ENCODE measurements at places on chromosomes 7 and 10.

- DNase-seq, result no peak
Measured at GRCh38 chr7:21345361-21345760, 82.5 kb upstream of the SP4 start.

DNA sequence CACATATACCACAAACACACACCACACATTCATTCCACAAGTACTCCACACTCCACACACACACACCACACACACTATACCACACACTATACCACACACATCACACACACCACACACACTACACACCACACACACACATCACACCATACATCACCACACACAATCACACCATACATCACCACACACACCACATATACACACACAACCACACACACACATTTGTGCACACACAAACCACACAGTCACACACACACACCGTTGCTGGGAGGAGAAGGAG lies 112.8 kb downstream of the PTPN20 start:
- no peak for DNase-seq

DNA sequence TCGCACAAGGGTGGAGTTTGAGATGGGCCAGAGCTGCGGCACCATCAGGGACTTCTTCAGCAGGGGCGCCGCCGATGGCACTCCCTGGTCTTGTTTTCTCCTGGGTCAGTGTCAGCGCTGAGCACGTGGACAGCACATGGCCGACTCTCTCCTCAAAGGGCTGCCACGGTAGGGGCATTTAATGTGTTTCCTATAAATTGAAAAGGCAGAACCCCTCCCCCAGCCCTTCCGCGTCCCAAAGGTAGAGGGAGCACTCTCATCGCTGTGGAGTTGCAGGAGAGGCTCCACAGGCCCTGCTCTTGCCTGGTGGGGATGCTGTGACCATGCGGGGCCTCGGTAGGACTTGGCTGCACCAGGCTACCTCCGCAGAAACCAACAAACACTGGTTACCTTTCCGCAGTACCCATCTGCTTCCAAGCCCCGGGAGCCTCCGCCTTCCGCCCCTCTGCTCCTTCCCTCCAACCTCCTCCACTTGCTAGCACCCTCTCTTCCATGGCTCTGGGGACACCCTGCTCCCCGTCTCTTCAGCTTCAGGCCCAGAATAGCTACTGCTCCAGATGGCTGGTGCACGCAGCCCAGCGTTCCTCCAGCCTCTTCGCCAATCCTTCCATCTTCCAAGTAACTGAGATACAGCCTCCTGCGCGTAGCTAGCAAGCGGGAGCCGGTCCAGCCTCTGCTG lies 166.3 kb upstream of the ADCY1 start:
- DNase-seq, result no peak

- peak; percentile 75 for DNase-seq
Measured at GRCh38 chr10:88131511-88132139, 268.2 kb downstream of the PTEN start.

- no peak for DNase-seq
Measured at GRCh38 chr7:128833148-128833945, 3.1 kb downstream of the FLNC start.

DNA sequence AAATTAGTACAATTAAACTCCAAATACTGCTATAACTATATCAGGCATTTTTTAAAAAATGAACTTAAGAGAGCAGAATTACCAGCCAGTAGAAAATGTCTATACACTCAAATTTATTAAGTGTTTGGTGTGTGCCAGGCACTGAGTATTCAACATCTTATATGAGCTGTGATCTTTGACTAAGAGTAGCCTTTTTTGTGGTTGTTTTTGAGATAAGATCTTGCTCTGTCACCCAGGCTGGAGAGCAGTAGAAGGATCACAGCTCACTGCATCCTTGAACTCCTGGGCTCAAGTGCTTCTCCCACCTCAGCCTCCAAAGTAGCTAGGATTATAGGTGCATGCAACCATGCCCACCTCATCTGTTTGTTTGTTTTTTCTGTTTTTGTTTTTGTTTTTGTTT lies 102.5 kb upstream of the CELF2 start:
- no peak for DNase-seq

GRCh38 chr10:112728997-112729396 lies 221.1 kb upstream of the TCF7L2 start:
- no peak for DNase-seq

- DNase-seq, result no peak
Measured at GRCh38 chr7:103082497-103082896, 7.6 kb downstream of the ARMC10 start.

DNA sequence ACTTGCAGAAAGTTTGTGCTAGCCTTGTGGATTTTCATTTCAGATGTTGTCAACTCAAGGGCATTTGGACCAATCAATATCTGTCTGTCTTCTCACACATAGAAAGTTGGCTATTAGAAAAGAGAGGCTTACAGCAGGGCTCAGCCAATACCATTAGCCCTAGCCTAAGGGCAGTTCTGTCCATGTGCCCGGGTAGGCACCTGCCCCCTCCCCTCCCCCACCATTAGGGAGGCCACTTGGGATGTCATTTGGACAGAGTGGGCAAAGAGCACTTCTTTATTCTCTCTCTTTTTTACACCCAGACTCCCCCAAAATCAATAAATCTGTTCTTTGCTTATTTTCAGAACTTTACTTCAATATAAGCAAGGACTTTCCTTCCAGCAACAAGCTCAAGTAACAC lies 188.5 kb upstream of the MKI67 start:
- DNase-seq, result no peak

GRCh38 chr10:62726142-62726541 lies 78.4 kb upstream of the ADO start:
- DNase-seq, result no peak

DNA sequence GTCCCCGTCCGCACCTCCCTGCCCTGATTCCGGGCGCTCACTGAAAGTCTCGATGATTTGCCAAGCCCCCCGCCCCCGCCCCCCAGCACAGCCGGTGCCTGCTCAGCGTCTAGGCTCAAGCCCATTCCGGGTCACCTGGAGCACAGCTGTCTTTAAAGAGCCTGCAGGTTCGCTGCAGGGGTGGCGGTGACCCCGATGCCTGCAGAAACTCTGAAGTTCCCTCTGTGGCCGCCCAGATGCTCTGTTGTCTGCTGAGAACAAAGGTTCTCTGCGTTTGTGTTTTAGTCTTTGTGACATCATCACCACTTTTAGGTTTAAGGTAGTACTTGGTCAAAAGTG lies 780 bp downstream of the VENTX start:
- DNase-seq, result no peak

DNA sequence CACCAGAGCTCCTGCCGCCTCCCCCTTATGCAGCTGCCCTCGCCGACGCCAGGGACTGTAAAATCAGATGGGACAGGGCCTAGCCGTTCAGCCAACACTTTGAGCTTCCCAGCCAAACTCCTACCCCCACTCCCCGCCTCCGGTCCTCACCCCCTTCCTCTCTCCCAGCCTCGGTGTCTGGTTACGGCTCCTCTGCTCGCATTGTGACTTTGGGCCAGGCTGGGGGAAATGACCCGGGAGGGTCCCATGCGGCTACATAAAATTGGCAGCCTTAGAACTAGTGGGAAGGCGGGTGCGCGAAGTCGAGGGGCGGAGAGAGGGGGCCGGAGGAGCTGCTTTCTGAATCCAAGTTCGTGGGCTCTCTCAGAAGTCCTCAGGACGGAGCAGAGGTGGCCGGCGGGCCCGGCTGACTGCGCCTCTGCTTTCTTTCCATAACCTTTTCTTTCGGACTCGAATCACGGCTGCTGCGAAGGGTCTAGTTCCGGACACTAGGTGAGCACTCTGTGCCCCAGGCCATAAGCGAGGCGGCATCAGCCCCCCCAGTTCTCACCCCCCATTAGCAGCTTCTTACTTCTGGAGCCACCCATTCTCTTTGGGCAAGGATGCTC lies at the start of gene KAZALD1:
KAZALD1 (plus strand) TSS at position 366 of the 608 bp plus-strand sequence. CDS start 604 bp downstream, outside the sequence.
- DNase-seq, result no peak

DNA sequence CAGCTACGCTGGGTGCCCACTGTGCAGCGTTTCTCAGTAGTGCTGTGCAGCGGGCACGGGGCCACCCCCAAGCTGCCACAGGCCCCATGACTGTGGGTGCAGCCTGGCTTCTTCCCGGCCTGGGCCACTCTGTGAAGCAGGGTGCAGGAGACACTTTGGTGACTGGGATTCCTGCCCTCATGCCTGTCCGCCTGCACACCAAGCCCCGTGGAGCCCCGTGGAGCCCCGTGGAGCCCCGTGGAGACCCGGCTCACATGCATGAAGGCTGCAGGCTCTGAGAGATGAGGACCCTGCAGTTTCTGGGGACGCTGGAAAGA lies 3.9 kb upstream of the SHH start:
- no peak for DNase-seq

DNA sequence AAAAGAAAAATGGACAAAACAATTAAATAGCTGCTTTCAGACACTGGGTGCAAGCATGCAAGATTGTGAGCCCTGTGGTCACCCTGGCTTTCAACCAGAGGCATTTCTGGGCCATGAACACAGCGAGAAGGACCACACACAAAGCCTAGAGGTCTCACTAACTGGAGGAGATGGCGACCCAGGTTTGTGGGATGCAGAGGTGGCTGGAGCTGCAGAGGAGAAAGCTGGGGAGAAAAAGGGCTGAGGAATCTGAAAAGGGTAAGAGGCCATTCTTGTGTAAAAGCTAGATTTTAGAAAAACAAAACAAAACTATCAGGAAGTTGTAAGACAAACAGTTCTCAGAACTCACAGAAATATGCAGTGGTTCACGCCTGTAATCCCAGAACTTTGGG lies 30.1 kb upstream of the PTPRN2 start:
- DNase-seq, result no peak

DNA sequence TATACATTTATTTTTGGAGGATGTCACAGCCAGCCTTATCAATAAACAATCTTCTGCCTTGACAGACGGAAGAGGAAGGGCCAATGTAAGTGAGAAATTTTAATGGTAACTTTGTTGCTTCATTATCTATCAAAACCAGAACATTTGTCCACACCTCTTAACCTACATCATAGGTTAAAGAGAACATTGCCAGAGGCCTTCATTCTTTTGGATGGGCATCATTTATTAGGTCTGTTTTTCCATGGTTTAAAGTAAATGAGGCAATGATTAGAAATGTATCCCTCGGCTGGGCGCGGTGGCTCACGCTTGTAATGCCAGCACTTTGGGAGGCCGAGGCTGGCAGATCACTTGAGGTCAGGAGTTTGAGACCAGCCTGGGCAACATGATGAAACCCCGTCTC lies 29.5 kb upstream of the PAPSS2 start:
- DNase-seq, result no peak

DNA sequence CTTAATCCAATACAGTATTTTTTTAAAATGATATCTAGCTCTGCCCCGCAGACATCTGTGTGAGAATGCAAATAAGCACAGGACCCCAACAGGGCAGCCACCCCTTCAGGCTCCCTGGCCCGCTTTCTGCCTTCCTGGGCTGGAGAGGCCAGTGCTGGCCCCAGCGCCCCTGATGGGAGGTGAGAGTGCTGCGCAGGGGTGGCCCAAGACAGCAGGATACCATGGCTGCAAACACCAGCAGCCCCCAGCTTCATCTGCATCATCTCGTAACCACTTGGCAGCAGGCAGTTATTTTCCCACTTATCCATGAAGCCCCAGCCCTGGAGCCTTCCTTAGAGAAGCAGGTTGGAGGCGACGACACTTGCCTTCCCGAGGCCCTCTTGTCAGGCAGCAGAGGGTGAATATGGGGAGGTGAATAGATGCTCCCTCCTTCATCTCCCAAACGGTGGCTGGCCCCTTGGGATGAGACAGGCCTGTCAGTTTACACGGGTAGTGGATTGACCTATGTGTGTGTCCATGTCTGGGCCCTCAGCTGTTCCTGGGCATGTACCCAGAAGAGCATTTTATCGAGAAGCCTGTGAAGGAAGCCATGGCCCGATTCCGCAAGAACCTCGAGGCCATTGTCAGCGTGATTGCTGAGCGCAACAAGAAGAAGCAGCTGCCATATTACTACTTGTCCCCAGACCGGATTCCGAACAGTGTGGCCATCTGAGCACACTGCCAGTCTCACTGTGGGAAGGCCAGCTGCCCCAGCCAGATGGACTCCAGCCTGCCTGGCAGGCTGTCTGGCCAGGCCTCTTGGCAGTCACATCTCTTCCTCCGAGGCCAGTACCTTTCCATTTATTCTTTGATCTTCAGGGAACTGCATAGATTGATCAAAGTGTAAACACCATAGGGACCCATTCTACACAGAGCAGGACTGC lies 71.2 kb downstream of the ALOX5 start:
- DNase-seq, result no peak

DNA sequence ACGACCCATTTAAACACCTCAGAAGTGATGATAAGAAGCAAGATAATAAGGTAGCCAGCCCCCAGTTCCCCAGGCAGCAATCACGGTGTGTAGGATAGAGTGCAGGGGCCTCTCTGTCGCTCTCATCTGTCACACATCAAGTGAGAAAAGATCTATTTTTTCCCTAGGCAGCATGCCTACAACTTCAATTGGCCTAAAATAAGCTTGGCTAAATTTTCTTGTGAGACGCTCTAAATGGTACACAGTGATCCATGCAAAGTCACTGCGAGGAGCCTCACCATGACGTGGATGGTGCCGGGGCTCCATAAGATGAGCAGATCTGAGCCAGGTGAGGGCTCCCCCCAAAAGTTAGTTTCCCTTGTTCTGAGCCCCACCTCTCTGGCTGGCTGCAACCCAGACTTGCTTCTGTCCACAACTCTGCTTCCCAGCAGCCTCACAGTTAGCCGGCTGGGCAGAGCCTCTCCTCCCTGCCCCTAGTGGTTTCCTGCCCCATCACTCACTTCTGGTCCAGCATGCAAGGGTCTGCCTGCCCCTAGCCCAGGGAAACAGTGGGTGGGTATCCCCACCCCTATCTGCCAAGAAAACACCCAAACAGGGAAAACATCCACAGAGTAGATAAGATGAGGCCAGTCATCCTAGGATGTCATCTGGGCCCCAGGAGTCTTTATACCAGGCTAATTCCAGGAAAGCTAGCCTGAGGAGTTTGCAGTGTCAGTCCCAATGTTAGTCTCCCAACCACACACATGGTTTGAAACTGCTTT lies 342.1 kb downstream of the GRID1 start:
- no peak for DNase-seq

GRCh38 chr7:127674361-127674760 lies 22.4 kb downstream of the SND1 start:
- DNase-seq, result no peak

DNA sequence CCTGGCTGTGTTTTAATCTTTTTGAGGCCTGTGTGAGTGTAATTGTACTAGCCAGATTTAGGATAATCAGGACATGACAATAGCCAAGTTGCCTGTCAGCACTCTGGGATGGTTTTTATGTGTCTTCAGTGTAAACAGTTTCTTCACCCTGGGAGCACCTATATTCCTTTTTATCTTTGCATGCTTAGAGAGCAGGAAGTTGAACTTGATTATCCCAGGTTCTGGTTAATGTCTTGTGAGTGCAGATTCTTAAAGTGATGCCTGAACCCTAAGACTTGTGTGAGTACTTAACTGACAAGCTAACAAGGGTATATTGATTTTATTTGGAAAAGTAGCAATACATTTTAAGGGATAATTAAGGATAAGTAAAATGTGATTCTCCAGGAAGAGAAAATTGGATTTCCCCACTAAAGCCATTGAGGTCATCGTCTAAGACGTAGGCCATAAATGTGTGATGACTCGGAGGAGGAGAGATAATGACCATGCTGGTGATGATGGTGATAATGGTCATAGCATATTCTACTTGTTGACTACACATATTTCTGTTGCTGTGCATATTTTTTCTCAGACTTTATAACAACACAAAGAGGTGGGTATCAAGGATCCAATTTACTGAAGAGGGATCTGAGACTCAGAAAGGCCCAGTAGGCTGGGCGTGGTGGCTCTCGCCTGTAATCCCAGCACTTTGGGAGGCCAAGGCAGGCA lies 234.7 kb downstream of the CAMK1D start:
- no peak for DNase-seq

- no peak for DNase-seq
Measured at GRCh38 chr7:67413670-67414069, 417.0 kb downstream of the TYW1 start.

Measured in mucosa of gallbladder (tissue), 1 donor.